Peyer's patch (tissue), 4 donors: ENCODE measurements at places on chromosomes 13 and 19. TPM values are rescaled to one million over a fixed set of nuclear protein-coding genes. Genes with fewer than 3 reads are reported as not detected.

Gene CCDC159
- 73.5 TPM for total RNA-seq

Gene NLRP7
- not detected for total RNA-seq

Gene ZNF584
- 2.5 TPM for total RNA-seq

- peaks cover 5% of the 10 kb centered on the region for H3K4me1 ChIP-seq
- DNase-seq: no peak
- no peak overlapping the region for H3K27ac ChIP-seq
Measured at GRCh38 chr13:40170982-40171381, 495.5 kb downstream of the FOXO1 start.

DNA sequence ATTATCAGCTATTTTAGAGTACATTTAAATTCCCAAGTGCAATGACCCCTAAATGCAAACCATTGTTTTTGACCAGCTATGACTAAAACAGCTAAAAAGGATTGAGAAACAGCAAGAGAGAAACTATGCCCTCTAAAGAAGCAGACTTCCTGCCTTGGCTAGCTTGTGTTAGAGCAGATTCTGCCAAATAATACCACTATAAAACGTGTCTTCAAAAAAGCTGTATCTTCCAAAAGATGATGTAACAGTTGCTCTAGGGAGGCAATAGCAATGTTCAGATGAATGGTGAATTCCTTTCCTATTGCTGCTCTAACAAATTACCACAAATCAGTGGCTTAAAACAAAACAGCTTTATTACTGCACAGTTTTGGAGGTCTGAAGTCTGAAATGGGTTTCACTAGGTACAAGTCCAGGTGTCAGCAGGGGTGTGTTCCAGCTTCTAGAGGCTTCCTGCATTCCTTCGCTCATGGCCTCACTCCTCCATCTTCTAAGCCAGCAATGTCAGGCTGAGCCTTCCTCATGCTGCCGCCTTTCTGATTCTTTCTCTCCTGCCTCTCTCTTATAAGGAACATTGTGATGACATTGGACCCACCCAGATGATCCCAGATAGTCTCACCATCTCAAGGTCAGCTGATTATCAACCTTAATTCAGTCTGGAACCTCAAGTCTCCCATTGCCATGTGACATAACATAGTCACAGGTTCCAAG, 84.5 kb downstream of the LRRC63 start:
- H3K4me3 ChIP-seq: no peak overlapping the region
- H3K27ac ChIP-seq: peak overlapping the region; percentile 47
- H3K36me3 ChIP-seq: no peaks in the 10 kb centered on the region
- no peak for DNase-seq
- no peaks in the 10 kb centered on the region for H3K27me3 ChIP-seq

DNA sequence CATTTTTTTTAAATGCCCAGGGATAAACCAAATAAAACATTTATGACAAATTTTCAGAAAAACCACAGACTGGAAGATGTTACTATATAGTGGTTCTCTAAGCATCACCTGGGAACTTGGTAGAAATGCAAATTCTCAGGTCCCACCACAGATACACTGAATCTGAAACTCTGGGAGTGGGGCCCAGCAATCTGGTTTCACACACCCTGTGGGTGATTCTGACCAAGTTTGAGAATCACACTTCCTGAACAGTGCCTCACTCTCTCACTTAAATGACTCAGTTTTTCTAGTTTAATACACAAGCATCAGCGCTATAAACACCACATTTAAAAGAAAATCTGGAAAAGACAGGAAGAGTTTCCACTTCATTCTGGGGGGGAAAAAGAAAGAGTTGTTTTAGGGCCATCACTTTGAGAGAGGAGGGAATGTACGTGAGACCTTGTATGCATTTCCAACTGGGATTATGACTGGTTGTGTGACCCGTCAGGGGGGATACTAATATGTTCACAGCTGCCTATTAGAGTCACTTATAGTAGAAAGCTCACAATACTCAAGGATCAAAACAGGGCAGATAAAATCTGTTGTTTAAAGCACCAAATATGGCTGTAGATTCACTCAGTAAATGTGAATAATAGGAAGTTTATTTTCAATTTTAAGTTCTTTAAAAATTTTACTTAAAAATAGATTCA, 567.7 kb downstream of the GPC6 start:
- no peaks in the 10 kb centered on the region for H3K36me3 ChIP-seq
- H3K4me1 ChIP-seq: no peaks in the 10 kb centered on the region
- H3K4me3 ChIP-seq: no peak overlapping the region
- H3K27me3 ChIP-seq: no peaks in the 10 kb centered on the region
- DNase-seq: no peak

DNA sequence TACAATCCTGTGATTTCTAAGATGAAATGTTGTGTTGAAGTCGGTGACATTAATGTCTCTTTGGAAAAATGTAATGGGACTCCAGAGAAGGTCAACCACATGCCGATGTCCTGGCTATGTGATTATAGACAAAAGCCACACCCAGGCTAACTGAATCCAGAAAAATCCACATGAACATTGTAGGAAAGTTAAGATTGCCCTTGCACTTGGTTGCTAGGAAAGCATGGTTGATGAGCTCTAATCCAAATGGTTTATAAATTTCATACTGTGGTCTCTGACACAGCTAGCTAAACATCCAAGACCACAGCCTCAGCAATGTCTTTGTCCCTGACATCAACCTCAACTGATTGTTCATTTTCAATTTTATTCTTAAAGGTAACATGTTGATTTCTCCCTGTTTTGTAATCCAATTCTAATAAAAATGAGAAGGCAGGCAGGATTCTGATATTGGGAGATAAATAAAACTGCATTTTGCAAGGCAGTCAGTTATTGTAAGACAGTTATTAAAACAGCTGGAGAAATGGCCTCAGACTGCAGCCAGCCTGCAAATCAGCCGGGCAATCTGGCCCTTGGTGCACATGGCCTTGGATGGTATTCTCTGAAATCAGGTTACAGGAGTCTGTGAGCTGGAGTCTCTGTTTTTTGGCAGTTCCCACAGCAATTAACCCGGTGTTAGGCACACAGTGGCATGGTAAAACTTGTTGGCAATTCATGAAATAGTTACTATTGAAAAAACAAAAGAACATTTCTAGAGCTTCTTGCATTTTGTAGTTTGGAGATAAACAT, 93.9 kb downstream of the STARD13 start:
- H3K27me3 ChIP-seq: no peaks in the 10 kb centered on the region
- H3K36me3 ChIP-seq: no peaks in the 10 kb centered on the region
- no peak overlapping the region for H3K4me3 ChIP-seq
- H3K4me1 ChIP-seq: no peaks in the 10 kb centered on the region

GRCh38 chr19:780935-781334, 16.3 kb upstream of the PTBP1 start:
- no peak overlapping the region for H3K27ac ChIP-seq
- H3K27me3 ChIP-seq: no peaks in the 10 kb centered on the region
- no peak for DNase-seq
- no peak overlapping the region for H3K4me3 ChIP-seq
- H3K4me1 ChIP-seq: no peaks in the 10 kb centered on the region
- H3K36me3 ChIP-seq: no peaks in the 10 kb centered on the region

DNA sequence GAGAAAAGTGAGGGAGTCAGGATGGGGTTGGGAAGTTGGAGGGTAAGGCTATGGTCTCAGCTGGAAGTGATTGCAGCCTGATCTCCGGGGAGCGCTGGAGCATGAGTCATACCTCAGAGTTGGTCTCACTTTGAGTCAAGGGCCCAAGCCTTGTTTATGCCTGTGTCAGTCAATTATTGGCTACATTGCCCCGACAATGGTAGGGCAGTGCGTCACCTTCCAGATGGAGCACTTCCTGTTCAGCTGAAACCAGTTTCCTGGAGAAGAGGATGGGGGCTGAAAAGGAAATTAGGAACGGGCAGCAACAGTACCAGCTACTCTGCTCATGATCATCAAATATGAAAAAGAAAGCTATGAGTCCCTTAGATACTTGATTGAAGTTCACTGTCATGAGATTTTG, 60.4 kb downstream of the ADGRE1 start:
- no peak overlapping the region for H3K27ac ChIP-seq
- H3K36me3 ChIP-seq: no peaks in the 10 kb centered on the region
- H3K4me3 ChIP-seq: no peak overlapping the region
- H3K27me3 ChIP-seq: no peaks in the 10 kb centered on the region
- no peaks in the 10 kb centered on the region for H3K4me1 ChIP-seq

GRCh38 chr19:13600091-13600490, 93.8 kb upstream of the CACNA1A start:
- no peaks in the 10 kb centered on the region for H3K36me3 ChIP-seq
- H3K27ac ChIP-seq: no peak overlapping the region

DNA sequence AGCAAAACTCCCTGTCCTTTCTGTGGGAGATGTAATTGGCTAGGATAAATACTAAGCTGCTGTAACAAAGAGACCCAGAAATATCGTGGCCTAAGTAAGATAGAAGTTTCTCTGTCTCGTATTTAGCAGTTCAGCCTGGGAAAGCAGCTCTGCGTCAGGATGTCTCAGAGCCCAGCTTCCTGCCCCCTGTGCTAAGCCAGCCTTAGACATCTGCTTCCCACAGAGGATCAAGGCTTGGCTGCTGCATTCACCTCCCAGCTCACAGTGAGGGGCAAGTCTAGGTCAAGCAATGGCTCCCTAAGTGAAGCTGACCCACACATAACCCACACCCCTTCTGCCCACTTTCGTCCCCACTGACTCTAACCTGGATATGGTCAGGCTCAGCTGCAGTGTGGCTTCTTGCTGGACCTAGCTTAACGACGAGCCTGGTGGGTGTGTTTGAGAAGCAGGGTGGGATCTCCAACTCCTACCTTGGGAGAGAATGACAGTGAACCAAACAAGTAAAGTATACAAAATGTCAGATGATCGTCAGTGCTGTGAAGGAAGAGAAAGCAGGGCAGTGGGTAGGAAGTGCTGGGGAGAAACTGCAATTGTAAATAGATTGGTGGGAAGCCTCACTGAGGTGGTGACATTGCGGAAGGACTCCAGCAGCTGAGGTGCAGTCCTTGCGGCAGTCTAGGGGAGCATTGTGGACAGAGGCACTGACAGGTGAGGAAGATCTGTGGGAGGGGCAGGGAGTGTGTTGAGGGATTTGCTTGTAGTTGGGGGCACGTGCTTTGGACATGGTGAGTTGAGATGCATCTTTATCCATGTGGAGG, 82.9 kb downstream of the TNFRSF19 start:
- no peaks in the 10 kb centered on the region for H3K36me3 ChIP-seq
- no peak overlapping the region for H3K27ac ChIP-seq
- H3K4me1 ChIP-seq: no peaks in the 10 kb centered on the region
- no peak for DNase-seq
- H3K27me3 ChIP-seq: no peaks in the 10 kb centered on the region
- no peak overlapping the region for H3K4me3 ChIP-seq

GRCh38 chr19:34502582-34503411, 21.2 kb downstream of the WTIP start:
- no peak overlapping the region for H3K4me3 ChIP-seq
- peak; percentile 34 for DNase-seq
- no peaks in the 10 kb centered on the region for H3K27me3 ChIP-seq
- H3K36me3 ChIP-seq: no peaks in the 10 kb centered on the region

- H3K27me3 ChIP-seq: peaks cover 4% of the 10 kb centered on the region
- peaks cover under 1% of the 10 kb centered on the region for H3K4me1 ChIP-seq
- DNase-seq: no peak
- H3K4me3 ChIP-seq: no peak overlapping the region
- H3K27ac ChIP-seq: no peak overlapping the region
- no peaks in the 10 kb centered on the region for H3K36me3 ChIP-seq
Measured at GRCh38 chr13:20198781-20199180, 6.0 kb upstream of the GJB2 start.

GRCh38 chr13:73872397-73872796, 261.8 kb downstream of the KLF12 start:
- H3K27ac ChIP-seq: no peak overlapping the region
- no peaks in the 10 kb centered on the region for H3K4me1 ChIP-seq
- no peak overlapping the region for H3K4me3 ChIP-seq
- H3K36me3 ChIP-seq: no peaks in the 10 kb centered on the region

GRCh38 chr13:109819874-109820273, 33.5 kb upstream of the IRS2 start:
- no peak overlapping the region for H3K4me3 ChIP-seq
- H3K27me3 ChIP-seq: no peaks in the 10 kb centered on the region
- H3K36me3 ChIP-seq: no peaks in the 10 kb centered on the region
- H3K4me1 ChIP-seq: no peaks in the 10 kb centered on the region
- no peak overlapping the region for H3K27ac ChIP-seq

GRCh38 chr13:46184277-46184699, 2.3 kb upstream of the LCP1 start:
- no peaks in the 10 kb centered on the region for H3K36me3 ChIP-seq
- peak overlapping the region; percentile 62 for H3K27ac ChIP-seq
- no peak for DNase-seq
- H3K27me3 ChIP-seq: no peaks in the 10 kb centered on the region
